ENCODE measurements at places on chromosomes 5 and 9. TPM values are rescaled to one million over a fixed set of nuclear protein-coding genes. Genes with fewer than 3 reads are reported as not detected.

GRCh38 chr5:156694598-156694997 lies 155.5 kb upstream of the PPP1R2B start:
- DNase-seq: no peak
- H3K36me3 ChIP-seq: no peaks in the 10 kb centered on the region
- H3K27ac ChIP-seq: no peak overlapping the region

- no peaks in the 10 kb centered on the region for H3K36me3 ChIP-seq
- no peaks in the 10 kb centered on the region for H3K27me3 ChIP-seq
- H3K27ac ChIP-seq: no peak overlapping the region
- no peak overlapping the region for H3K4me3 ChIP-seq
- no peak for DNase-seq
These were observed 30.9 kb downstream of the SH3RF2 start for GRCh38 chr5:145967296-145967695.

Gene ANKRD34B
- not detected for total RNA-seq

GRCh38 chr9:16693616-16694015 lies 176.9 kb downstream of the BNC2 start:
- no peaks in the 10 kb centered on the region for H3K36me3 ChIP-seq
- no peak for DNase-seq
- no peak overlapping the region for H3K4me3 ChIP-seq
- no peaks in the 10 kb centered on the region for H3K4me1 ChIP-seq

Gene GNA14
- total RNA-seq: 5.5 TPM

Data from prostate gland (tissue), 2 donors.